ENCODE measurements at places on chromosomes 7 and 10. TPM values are rescaled to one million over a fixed set of nuclear protein-coding genes. Genes with fewer than 3 reads are reported as not detected.

The PFKP gene
- total RNA-seq: 218 TPM

The ASIC3 gene
- total RNA-seq: 1.1 TPM

GRCh38 chr10:129755621-129756020 is 208.5 kb downstream of the EBF3 start:
- no peak for DNase-seq

DNA sequence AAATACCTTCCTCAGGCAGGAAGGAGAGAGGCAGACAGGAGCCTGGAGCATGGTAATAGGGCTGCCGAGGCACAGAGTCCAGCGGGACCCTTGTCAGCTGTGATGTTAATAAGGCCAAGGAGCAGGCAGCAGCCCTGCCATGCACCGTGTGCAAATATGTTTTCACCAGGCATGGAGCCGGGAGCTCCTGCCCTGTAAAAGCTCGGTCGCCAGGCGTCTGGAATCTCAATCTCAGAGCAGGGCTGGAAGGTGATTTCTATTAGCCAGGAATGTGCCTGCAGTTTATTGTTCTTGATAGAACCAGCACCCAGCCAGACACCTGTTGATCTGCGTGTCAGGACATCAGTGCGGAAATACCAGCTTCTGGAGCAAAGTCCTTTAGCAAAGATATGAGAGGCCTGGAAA is 469.8 kb downstream of the GLRX3 start:
- DNase-seq: peak; percentile 40

GRCh38 chr10:51937308-51938140 is 238.1 kb upstream of the CSTF2T start:
- no peak for DNase-seq

- no peak for DNase-seq
Observed at GRCh38 chr7:7335909-7336308, 153.6 kb downstream of the C1GALT1 start.
